ENCODE measurements at places on chromosomes 7 and 10.

DNA sequence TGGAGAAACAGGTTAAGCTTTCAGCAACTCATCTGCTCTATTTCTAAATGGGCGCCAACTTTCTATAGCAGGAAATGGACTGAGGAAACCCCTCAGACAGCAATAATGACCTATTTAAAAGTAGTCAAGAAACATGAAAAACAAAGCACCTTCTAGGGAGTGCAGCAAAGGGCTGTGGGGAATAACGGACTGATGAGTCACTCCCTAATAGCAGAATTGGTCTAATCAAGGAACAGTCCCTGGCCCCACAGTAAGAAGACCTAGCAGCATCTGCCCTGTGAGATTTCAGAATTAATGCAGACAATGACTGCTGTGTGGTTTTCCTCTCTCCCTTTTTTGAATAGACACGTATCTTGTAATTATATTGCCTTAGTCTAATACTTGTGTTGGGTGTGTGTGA lies 602.9 kb downstream of the IPMK start:
- DNase-seq = no peak

DNA sequence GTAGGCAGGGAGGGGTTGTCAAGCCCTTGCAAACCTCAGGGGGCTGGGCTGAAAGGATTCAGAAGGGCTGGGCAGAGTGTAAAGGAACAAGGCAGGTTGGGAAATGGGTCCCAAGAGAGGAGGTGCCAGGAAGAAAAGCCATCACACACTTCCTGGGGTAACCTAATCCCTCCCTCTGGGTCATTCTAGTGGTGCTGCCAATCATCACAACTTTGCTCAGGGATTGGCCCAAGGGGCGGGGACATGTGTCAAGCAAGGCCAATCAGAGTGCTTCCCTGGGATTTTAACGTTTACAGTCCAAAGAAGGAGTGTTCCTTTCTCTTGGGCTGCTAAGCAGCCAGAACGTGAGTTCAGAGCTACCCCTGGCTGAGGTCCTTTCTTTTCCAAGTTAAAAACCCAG lies 57.1 kb upstream of the NPTX2 start:
- DNase-seq = no peak

GRCh38 chr7:78039790-78040776 lies 241.5 kb downstream of the PHTF2 start:
- no peak for DNase-seq

DNA sequence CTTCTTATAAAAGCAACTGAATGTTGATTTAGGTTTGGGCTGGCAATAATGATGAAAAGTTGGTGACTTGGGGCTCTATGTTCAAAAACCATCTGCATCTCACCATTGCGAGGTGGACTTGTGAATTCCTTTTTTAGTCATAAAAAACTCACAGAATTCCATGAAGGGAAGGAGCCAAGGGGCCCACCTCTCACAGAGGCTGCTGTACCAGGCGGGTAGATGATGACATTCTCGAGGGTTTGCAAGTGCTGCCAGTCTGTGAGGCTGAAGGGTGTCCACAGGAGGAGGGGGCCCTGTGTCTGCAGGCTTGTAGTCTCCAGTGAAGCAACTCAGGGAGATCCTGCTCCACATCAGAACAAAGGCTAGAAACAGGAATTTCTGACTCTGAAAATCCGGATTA lies 195.5 kb upstream of the ZNF32 start:
- DNase-seq = no peak

- DNase-seq = no peak
Observed at GRCh38 chr7:98462911-98463633, 62.2 kb upstream of the BAIAP2L1 start.

DNA sequence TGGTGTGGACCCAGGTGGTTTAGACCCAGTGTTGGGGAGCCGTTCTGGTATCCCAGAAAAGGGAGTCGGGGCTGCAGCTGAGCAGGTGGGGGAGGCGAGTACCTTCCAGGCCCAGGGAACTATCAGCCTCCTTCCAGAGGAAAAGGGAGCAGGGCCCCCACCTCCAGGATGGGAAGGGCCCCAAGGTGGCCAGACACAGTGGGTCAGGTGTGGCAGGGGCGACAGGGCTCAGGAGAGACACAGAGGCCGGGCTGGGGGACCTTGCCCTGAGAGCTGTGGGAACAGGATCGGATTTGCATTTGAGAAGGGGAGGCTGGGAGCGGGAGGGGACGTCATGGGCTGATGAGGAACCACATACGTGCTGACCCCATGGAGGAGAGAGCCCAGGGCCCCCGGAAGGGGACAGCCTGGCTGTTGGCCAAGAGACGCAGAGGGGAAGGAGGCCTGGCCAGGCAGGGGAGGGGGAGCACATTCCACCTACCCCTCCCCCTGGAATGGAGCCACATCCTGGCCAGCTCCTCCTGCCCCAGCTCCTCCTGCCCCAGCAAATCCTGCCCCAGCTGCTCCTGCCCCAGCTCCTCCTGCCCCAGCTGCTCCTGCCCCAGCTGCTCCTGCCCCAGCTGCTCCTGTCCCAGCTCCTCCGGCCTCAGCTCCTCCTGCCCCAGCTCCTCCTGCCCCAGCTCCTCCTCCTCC lies 9.7 kb upstream of the TTYH3 start:
- DNase-seq = no peak

DNA sequence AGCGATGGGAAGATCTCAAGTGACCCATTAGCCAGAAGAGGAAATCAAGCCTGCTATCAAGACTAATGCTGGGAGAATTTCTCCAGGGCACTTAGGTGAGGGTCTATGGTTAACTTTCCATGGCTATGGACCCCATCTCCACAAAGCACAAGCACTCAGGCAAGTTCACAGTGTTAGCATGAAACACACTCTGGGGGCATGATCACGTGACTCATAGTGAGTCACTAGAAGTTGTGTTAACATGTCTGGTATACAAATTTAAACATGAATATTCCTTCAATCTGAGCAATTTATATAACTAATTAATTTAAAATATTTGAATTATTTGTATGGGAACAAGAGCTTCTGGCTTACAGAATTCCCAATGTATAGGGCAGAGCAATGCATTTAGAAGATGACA lies 131.8 kb downstream of the FAM204A start:
- DNase-seq = no peak

GRCh38 chr10:125161707-125162119 lies 1.4 kb upstream of the CTBP2 start:
- no peak for DNase-seq

- no peak for DNase-seq
Observed at GRCh38 chr10:96632974-96633710, 46.3 kb upstream of the TM9SF3 start.

GRCh38 chr10:91061187-91061586 lies 140.3 kb upstream of the ANKRD1 start:
- DNase-seq = no peak

DNA sequence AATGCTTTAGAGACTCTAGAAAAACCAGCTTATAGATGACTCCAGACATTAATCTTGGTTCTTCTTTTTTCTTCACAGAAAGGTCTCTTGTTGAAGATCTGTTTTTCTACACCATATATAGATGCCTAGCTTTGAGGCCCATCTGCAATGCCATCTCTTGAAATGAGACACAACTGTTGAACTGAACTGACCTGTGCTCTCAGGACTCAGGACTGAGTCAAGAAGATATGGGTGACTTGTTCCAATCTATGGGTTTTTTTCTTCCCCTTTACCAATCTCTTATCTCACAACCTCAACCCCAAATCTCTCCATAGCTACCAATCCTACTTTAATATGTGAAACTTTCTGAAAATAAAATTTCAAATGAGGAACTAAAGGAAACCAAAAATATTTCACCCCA lies 194.7 kb downstream of the SNX13 start:
- no peak for DNase-seq

- DNase-seq = no peak
Observed at GRCh38 chr7:18119985-18120384, 92.3 kb upstream of the PRPS1L1 start.
